Temporal lobe (tissue), 4 donors: ENCODE measurements at places on chromosomes 2 and 18. TPM values are rescaled to one million over a fixed set of nuclear protein-coding genes. Genes with fewer than 3 reads are reported as not detected.

Gene ZAP70
- 0.49 TPM for total RNA-seq

Gene GKN1
- total RNA-seq, result 2.0 TPM

Gene AQP12A
- not detected for total RNA-seq

Gene ST8SIA5
- total RNA-seq, result 13.3 TPM

Gene ANKRD53
- 2.7 TPM for total RNA-seq

Gene AP1S3
- 3.2 TPM for total RNA-seq

Gene SERPINB12
- total RNA-seq, result not detected

Gene CIB4
- not detected for total RNA-seq

Gene DLX2
- total RNA-seq, result 5.7 TPM

Gene AGXT
- total RNA-seq, result not detected

Gene CHST10
- 75.5 TPM for total RNA-seq
